NCI-H2081 treated with DMSO at 0.1 percent for 48 hours (cell line): ENCODE measurements at places on chromosomes 4 and X.

DNA sequence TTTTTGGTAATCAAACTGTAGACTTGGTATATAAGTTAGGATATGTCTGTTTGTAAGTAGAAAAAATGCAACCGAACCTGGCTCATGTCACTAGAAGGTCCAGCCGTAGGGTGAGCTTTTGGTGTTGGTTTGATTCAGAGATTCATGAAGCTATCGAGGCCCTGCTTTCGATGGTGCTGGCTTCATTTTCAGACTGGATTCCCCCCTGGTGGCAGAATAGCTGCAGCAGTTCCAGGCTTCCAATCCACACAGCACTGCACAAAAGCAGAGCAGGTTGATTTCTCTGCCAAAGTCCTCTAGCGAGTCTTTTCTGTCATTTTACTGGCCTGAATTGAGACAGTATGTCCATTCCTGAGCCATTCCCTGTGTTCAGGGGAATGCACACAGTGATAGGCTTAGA, 33.1 kb downstream of the PDK3 start:
- no peak for DNase-seq

DNA sequence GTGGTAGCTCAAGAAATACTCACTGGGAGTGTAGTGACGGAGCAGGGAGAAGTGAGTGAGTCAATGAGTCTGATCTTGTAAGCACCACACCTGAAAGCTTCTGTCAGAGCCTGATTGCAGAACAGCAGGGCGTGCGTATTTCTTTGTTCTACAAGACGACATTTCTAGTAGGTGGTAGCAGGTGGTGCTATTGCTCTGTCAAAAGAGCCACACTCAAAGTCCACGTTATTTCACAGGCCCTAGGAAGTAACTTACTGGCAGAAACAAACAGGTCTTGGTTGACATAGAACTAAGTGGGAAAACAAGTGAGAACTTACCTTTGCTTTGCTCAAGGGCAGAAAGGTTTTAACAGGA, 46.4 kb upstream of the SPRY1 start:
- DNase-seq: no peak

GRCh38 chrX:264634-265455, 16.3 kb upstream of the PLCXD1 start:
- no peak for DNase-seq

GRCh38 chrX:23637187-23637586, 30.1 kb upstream of the PRDX4 start:
- DNase-seq: no peak

GRCh38 chr4:25031077-25031621, 403 bp upstream of the LGI2 start:
- no peak for DNase-seq

DNA sequence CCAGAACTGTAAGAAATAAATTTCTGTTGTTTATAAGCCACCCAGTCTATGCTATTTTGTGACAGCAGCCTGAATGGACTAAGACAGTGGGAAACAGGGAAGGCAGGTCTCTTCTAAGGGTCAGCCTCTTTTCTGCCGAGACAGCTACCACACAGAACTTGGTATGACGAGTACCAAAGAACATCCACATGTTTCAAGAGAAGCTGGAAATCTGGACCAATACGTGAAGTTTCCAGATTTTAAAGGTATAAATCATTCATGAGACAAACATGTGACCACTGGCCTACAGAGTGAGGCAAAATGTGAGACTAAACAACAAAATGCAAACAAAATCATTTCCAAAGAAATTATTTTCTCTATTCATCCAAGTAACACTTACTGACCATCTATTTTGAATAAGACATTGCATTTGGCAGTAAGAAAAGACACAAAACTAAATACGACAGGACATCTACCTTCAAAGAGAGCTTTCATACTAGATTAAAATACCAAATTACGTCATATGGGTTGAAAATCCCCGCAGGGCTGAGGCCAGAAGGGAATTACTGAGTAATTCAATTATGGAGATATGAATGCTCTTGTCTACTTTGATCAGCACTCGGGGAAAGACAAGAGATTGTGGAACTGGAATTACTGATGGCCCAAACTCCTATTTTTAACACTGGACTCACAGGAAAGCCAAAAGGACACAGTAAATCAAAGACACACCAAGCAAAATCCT, 7.2 kb downstream of the SCARB2 start:
- DNase-seq: no peak

- no peak for DNase-seq
Observed at GRCh38 chrX:132953354-132953753, 5.1 kb downstream of the HS6ST2 start.

DNA sequence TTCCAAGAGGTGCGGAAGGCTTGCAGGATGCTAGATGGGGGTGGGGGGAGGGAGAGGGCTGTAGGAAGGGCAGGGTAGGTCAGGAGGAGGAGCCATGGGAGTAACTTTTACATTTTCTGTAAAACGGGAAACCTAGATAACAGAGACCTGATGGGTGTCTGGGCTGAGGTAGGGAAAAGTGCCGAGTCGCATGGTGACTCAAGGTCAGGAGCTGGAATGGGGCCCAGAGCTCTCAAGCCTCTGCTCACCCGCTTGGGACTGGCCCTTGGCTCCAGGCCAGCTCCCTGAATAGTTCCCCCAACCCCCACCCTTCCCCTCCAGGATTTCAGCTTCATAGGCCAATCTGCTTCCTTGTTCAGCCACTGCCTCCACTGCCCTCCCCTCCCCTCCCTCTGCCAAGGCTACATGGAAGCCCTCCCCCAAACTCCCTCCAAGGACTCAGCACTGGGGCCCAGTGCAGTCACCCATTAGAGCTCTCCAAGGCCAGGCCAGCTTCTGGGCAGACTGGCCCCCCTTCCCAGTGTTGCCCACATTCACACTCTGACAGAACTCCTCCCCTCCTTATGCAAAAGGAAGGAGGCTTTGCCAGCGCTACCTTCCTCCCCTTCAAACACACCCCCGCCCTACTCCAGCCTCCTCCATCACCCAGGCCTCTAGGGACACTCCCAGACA, 43.6 kb downstream of the TSC22D3 start:
- no peak for DNase-seq

DNA sequence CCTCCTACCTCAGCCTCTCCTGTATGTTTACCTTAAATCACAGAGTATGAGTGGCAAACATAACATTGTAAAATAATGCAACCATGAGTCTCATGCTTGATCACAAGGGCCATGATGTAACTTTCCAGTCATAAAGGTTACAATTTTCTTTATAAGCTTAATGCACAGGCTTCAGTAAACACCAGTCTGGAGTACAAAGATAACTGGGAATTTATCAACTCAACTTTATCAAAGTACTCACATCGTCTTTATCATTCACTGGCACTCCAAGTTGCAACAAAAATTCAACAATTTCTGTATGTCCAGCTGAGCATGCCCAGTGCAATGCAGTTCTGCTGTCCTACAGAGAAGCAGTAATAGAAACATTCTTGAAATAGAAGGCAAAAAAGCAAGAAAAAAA, 2.8 kb downstream of the PSMD10 start:
- DNase-seq: no peak

GRCh38 chrX:9134366-9134765, 100.4 kb upstream of the FAM9B start:
- DNase-seq: no peak

- no peak for DNase-seq
Observed at GRCh38 chrX:13748486-13748885, 13.9 kb downstream of the OFD1 start.

GRCh38 chr4:27154706-27155105, 294.1 kb downstream of the STIM2 start:
- no peak for DNase-seq

GRCh38 chr4:168119890-168120289, 27.6 kb downstream of the ANXA10 start:
- no peak for DNase-seq

DNA sequence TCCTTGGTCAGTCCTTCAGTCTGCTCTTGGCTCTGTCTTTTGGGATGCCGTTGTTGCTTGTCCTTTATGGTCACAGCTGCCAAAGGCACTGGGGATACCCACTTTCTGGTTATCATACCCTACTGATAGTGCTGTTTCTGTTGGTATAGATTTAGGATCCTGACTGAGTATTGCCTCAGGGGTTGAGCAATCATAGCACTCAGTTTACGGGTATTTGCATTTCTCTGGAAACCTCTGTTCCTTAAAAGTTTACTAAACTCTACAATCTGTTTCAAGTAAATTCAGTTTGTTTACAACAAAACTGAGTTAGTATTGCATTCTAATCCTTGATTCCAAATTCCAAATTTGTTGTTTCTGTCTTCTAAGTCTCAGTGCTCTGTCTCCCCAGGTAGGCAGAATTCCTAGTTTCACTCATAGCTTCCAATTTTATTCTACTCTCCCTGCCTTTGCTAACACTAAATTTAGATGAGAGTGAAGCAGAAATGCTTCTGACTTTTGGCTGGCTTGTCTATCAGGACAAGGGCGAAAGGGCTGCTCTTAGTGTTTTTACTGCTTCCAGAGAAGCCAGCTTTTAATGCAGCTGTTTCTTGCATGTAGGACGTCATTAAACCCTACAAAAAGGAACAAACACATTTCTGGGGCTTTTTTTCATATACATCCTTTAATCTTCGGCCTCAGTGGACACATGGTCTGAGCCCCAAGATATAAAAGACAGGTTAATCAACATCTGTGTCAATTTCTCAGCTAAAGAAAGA, 17.2 kb upstream of the TET2 start:
- DNase-seq: no peak
